Hematopoietic multipotent progenitor cell treated with erythropoietin and hydrocortisone succinate and interleukin-3 and kit ligand, for 8 days (in vitro differentiated cells): ENCODE measurements at places on chromosomes 2 and 18.

- DNase-seq: no peak
Measured at GRCh38 chr2:211084352-211084751, 528.0 kb downstream of the CPS1 start.

GRCh38 chr2:38146275-38146906 lies 70.4 kb upstream of the CYP1B1 start:
- no peak for DNase-seq

DNA sequence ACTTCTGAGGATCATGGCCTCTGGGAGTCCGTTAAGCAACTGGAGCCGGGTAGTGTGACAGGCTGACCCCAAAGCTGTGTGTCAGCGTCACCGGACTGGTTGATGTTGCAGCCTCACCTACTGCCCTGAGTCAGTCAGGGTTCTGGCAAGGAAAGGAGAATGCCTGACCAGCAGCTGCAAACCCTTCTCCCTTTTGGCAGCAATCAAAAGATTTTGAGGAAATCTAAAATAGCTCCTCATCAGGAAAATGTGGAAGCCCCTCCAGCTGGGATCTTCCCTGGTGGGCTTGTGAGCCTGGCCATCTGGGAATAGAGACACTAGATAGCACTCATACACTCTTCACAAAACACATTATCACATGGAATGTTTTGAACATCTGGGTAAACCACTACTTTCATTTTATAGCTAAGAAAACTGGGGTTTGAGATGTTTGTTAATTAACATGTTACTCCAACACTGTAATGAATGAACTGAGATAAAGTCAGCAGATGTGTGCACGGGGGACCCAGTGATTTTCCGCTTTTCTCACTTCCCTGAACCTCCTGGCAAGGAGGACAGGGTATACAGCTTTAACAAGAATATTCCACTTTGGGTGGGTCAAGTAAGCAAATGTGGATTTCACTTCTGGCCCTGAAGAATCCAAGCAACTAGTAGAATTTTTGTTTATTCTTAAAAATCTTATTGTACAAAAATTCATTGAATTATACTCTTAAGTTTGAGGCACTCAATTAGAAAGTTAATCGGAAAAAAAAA lies 24.7 kb downstream of the CLUL1 start:
- no peak for DNase-seq

DNA sequence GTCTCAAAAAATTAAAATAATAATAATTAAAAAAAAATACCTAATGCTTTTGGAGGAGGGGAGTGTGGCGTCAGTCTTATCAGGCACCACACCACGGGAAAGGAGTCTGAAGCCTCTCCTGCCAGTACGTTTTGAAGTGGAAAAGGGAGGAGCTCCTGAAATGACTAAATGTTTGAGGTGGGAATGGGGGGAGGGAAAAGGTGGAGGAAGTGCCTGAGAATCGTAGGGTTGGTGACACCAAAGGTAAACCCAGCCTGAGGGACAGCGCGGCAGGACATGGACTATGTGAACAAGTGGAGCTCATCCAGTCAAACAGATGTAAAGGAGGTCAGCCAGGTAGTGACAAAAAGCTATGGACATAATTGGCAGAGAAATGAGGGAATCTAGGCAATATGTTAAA lies 42.2 kb upstream of the EPHA4 start:
- no peak for DNase-seq

- no peak for DNase-seq
Measured at GRCh38 chr2:205556841-205557539, 125.3 kb upstream of the NRP2 start.

DNA sequence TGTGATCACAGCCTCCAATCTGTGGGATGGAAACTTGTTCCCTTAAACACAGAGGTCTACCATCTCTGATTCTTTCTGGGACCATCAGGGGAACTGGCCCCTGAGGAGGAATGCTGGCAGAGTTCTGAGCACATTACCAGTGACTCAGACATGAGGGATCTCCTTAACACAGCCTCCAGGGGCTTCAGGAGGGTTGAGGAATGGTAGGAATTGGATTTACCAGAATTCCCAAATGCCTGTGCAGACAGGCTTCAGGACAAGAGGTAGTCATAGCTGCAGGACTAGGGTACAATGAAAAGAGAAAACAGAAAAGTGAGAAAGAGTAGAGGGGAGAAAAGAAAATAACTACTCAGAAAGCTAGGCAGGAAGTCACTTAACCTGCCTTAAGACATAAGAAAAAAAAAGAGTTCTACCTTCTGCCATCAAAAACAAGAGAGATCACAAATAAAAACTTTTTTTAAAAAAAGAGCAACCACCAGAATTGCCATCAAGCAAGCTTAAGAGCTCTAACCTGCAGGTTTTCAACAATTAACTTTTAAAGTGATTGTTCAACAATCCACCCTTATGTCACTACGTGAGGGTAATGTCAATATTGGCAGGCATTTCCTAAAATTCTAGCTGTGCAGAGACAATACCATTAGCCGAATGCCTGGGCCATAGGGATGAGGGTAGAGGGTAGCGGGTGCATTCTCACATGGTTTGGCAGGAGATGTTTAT lies 524.4 kb downstream of the BCL11A start:
- DNase-seq: no peak

GRCh38 chr2:55111570-55112228 lies 61.4 kb upstream of the RTN4 start:
- peak; percentile 80 for DNase-seq

GRCh38 chr2:15674637-15675455 lies 83.2 kb downstream of the DDX1 start:
- DNase-seq: no peak

DNA sequence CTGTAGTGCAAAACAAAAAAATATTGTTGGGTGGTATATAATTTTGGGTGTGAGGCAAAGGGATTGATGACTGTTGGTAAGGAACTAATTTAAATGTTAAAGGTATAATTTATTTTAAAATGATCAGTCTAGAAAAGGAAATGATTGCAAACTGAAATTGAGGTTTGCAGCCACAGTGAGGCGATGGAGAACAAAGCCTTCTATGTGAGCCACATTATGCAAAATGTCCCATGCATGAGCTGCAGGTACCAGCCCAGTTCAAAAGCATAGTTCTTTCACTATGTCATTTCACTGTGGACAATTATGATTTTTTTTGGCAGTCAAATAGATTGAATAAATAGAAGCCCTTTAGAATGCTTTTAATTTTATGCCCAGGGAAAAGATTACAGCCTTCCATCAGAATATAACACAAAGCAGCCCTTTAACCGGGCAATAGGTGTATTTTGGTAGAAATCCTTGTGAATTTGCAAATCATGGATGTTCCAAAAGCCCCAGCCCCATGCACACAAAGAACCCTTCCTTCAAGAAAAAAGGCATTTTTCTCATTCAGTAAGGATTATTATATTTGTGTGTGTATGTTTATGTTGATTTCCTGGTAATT lies 1.7 kb downstream of the MAP2 start:
- DNase-seq: peak; percentile 6

GRCh38 chr2:191895195-191895594 lies 48.3 kb upstream of the CAVIN2 start:
- no peak for DNase-seq

DNA sequence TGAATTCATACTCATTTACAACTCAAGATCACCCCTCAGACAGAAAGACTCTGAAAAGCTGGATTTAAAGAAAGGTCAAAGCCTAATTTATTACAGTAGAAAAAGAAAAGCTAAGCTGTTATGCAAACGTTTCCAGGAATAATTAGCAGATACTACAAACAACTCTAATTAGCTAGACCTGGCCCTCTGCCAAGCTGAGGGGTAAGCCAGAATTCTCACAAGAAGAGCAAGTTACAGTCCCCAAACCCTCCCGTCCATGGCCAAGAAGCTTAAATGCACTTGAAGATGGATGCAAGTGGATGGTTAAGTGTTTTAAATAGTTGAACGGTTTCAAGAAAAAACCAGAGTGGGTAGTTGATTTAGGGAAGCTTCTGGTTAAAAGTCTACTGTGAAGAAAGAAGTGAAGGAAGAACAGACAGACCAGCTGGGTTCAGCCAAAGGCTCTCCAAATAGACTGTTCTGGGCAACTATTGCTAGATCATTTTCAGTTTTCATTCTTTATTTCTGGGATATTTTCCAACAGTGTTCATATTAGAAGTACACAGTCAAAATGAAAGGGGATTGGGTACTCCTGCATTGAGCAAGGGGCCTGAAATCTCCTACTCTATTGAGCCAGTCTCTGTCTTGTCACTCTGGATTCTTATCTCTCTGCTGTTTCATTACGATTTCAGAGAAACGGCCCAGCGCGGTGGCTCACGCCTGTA lies 4.8 kb downstream of the LMAN2L start:
- DNase-seq: peak; percentile 19

- no peak for DNase-seq
Measured at GRCh38 chr18:62018034-62018758, 125.4 kb upstream of the RNF152 start.
